AG08395 (cell line): ENCODE measurements at places on chromosomes 1 and 21.

GRCh38 chr1:78234496-78234895 lies 188.7 kb downstream of the GIPC2 start:
- no peak for DNase-seq

DNA sequence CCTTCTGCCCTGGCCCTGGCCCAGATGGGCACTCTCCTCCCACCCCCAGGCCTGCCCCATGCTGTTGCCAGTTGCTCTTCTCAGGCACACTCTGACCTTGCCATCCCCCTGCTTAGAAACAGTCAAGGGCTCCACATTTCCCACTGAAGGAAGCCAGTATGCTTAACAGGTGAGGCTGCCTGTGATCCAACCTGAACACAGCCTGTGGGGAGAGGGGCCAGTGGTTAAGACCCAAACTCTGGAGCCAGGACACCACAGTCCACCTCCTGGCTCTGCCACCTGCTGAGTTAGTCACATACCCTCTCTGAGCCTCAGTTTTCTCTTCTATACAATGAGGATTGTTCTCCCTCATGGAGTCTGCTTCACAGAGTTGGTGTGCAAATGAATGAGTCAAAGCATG lies 526.9 kb downstream of the MATN1 start:
- no peak for DNase-seq

DNA sequence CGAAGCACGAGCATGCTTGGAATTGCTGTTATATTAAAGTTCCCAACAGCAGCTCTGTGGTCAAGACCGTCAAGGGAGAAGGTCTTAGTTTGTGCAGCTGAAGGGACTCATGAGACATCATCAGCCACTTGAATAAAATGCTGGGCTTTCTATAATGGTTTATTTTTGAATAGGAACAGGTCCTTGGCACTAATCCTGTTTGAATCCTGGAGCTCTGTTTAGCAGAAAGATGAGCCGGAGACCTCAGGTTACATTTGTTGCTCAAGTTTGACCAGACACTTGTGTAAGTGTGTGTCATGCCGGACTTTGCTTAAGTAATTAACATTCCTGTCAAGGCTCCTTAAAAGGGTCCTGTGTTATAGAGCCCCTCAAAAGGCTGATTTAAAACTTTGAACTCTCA lies 186.5 kb downstream of the ROR1 start:
- no peak for DNase-seq

GRCh38 chr1:21631944-21632887 lies 36.9 kb downstream of the RAP1GAP start:
- DNase-seq, result no peak

GRCh38 chr1:227749916-227750710 lies 14.9 kb downstream of the SNAP47 start:
- DNase-seq, result no peak

DNA sequence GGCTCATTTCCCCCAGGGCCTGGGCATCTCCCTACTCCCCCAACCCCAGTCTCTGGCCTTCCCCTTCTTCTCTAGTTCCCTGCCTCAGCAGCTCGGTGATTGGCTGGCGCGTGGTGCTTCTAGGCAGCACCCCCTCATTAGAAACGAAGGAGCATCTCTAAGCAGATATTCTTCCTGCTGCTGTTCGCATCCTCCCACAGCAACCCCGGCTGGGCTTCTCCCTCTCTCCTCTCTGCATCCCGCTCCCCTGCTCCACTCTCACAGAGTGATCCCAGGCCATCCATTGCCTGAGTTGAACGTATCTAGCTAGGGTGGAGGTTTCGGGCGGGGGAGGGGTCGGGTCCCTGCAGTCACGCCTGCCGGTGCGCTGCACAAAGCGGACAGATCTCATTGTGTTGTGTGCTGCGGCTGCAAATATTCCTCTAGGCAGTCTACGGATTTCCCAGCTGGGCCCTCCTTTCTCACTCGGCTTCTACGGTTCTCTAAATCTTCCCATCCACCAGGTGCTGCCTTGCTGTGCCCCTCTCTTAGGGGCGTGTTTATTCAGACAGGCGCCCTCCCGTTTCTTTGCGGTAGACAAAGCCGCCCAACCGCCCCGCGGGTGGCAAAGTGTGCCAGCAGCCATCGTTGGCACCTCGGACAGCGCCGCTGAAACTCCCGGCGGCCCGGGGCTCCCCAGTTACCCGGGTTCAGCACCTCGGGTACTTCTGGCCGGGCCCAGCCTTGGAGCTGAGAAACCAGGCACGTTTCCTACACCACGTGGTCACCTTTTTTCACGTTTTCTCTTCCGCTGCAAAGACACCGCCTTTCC lies 2.2 kb downstream of the CACNA1E start:
- DNase-seq, result no peak

DNA sequence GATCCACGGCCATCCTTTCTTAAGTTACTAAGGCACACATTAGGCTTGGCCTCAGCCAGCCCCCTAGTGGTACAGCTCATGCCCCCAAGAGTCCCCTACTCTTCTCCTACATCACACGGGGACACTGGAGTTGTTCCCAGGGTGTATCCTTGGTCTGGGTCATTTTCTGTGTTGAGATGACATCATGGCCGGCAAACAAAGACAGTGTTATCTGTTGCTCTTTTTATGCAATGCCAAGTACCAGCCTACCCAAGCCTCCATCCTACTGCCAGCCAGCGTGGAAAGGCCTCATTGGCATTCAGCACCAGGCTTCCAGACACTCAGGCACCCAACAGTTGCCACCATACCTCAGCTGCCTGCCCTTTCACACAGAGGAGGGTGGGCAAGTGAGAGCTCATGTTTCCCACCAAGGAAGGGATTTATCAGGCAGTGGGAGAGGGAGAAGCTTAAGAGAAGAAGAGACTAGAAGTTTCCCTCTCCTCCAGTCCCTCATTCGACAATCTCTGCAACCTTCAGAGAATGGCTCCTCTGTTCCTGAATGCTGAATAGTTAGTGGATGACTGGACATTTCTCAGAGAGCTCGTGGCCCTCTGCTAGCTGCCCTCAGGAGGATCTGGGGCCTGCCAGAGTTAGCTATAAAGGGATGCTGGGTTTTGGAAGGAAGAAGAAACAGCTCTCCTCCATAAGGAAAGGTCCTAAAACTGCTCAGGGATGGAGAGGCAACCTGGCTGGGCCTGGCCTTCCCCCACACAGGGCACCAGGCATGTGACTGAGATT lies 17.7 kb downstream of the CBR1 start:
- no peak for DNase-seq

GRCh38 chr21:36104317-36105300 lies 30.3 kb upstream of the CBR3 start:
- DNase-seq, result no peak

DNA sequence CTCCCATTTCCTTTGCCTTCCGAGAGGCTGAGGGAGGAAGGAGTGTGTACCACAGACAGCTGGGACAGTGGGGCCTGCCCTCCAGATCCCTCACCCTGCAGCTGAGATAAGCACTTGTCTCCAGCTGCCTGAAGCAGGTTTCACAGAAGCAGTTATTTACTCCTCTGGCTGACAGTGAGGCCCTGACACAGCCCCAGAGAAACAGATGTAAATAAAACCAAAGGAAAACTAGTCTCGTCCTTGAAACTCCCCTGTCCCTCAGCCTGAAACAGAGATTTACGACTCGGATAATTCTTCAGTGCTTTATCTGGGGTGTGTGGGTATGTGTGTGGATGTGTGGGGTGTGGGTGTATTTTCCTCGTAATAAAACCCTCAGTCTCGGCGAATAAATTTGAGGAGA lies 181.1 kb downstream of the IGSF21 start:
- DNase-seq, result no peak

- no peak for DNase-seq
Observed at GRCh38 chr1:67485046-67485811, 55.0 kb upstream of the SERBP1 start.

GRCh38 chr1:187300081-187300480 lies 471.3 kb downstream of the PLA2G4A start:
- DNase-seq, result no peak

- DNase-seq, result no peak
Observed at GRCh38 chr1:36339215-36339614, 15.8 kb upstream of the EVA1B start.

- peak; percentile 28 for DNase-seq
Observed at GRCh38 chr1:78892260-78892840, 114.2 kb downstream of the ADGRL4 start.

- peak; percentile 19 for DNase-seq
Observed at GRCh38 chr21:29190923-29191331, 60.5 kb downstream of the MAP3K7CL start.

DNA sequence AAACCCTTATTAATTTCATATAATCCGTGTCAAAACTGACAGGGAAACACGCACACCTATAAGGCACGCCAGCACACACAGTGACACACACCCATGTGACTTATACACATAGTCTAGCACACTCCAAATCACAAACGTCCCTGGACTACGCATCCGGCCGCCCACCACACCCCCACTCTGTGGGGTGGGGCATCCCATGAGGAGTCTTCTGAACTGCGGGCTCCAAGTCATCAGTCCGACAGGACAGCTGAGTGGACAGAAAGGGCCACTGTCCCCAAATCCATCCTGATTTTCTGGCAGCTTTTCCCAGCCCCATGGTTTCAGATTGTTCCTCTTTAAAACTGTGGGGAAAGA lies 829 bp downstream of the PEA15 start:
- DNase-seq, result peak; percentile 75

GRCh38 chr21:23452384-23453083 lies 2154.7 kb downstream of the MRPL39 start:
- no peak for DNase-seq

DNA sequence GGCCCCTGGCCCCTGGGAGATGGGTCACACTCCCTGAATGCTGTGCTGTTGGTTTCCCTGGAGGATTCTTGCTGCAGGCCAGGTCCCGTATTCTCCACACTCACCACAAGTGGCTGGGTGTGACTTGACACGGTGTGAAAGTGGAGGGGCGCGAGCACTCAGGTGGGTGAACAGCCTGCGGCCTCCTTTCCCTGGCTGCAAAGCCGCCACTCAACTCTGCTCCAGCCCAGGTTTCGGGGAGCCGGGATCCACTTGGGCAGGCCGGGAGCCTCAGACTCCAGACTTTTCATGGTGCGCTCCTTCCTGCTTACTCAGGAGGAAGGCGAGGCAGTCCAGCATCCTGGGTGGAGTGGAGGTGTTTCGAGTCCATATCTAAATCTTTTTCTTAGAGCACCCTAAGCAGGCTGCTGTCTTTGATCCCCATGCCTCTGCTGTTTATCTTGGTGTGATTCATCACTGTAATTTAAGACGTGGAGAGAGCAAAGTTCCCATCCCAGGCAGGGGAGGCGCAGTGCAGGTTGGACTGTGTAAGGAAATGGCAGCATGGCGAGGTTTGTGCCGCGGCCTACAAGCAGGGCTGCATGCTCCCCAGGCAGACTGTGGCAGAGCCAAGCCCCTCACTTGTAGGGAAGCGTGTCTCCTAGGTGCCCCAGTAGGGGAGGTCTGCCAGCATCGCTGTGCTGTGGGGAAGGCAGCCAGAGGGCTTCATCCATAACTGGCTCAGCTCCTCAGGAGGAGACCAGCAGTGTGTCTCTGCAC lies 29.6 kb downstream of the VANGL1 start:
- no peak for DNase-seq

GRCh38 chr1:64546013-64546412 lies 76.1 kb downstream of the CACHD1 start:
- no peak for DNase-seq

GRCh38 chr1:28887835-28888682 lies 26.3 kb upstream of the EPB41 start:
- no peak for DNase-seq

GRCh38 chr21:33688353-33688752 lies 46.1 kb downstream of the ITSN1 start:
- DNase-seq, result peak; percentile 4

DNA sequence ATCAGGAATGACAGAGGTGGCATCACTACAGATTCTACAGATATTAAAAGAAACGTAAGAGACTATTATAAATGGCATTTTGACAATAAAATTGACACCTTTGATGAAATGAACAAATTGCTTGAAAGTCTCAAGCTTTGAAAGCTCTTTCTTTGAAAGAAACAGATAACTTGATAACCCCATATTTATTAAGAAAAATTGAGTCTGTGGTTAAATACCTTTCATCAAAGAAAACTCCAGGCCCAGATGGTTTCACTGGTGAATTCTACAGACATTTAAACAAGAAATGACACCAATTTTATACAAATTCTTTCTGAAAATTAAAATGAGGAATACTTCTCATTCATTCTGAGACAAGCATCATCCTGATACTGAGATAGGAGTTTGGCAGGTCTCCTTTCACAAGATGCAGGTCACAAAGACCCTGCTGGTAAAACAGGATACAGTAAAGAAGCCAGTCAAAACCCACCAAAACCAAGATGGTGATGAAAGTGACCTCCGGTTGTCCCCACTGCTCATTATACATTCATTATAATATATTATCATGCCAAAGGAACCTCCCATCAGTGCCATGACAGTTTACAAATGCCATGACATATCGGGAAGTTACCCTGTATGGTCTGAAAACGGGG lies 210.9 kb downstream of the AKT3 start:
- DNase-seq, result no peak

DNA sequence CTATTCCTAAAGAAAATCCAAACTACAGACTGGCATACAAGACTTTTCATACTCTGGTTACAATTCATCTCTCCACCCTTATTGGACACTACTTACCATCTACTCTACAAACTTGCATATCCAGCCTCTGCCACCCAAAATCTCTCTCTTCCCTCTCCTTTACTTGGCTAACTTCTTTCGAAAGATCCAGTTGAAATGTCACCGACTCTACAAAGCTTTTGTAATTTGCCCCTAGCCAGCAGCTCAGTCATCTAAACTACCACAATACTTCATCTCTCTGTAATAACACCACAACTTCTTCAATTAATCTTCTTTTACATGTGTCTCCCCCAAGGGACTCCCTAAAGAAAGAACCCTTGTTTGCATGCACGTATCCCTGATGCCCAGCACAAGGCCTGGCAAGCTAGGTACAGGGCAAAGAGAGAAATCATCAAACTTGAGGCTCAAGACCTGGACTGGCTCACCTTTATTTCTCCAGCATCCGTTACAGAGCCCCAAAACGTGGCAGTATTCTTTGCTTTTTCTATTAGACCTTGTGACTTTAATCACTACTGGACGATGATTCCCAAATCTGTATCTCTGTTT lies 2.7 kb downstream of the ZBTB21 start:
- no peak for DNase-seq

DNA sequence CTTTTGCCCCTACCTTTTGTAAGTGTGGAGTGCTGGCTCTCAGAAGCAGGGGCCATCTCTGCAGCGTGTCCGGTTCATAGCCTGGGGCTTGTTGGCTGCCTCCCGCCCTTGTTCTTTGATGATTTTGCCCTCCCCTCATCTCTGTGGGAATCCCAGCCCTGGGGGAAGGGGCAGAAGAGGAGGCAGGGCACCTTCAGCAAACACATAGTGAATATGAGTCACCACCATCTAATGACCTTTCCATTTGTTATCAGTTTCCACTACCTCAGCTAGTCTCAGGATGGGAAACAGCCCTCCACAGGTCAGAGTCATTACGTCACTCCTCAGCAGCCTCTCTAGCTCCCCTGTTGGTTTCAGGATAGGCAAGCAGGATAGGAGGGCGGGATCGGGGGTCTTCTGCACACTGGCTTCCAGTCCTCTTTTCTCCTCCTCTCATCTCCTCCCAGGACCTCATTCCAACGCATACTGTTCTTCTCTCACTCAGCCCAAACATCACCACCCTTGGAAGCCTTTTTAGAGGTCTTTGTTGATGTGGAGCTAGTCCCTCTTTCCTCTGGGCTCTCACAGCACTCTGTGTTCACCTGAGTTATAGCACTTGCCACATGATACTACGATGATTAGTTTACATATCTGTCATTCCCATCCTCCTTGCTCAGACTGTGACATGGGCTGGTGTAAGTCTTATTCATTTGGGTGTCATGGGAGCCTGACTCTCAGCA lies 15.8 kb downstream of the GADD45A start:
- DNase-seq, result no peak
